Fibroblast of gingiva (primary cell): ENCODE measurements at places on chromosomes 7 and 10.

DNA sequence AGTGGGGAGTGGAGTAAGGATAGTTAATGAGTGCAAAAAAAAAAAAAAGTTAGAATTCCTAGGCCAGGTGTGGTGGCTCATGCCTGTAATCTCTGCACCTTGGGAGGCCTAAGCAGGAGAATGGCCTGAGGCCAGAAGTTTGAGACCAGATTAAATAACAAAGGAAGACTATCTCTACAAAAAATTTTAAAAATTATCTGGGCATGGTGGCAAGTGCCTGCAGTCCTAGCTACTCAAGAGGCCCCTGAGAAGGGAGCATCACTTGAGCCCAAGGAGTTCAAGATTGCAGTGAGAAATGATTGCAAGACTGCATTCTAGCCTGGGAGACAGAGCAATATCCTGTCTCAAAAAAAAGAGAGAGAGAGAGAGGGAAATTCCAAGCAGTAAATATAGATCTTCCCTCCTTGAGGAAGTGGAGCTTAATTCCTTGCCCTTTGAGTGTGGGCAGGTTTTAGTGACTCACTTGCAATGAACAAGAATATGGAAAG lies 19.5 kb upstream of the CSTF2T start:
- DNase-seq, result peak; percentile 23

GRCh38 chr7:77413861-77414424 lies 2.2 kb downstream of the GSAP start:
- no peak for DNase-seq

- DNase-seq, result no peak
Measured at GRCh38 chr7:1812509-1813393, 142.7 kb downstream of the ELFN1 start.

DNA sequence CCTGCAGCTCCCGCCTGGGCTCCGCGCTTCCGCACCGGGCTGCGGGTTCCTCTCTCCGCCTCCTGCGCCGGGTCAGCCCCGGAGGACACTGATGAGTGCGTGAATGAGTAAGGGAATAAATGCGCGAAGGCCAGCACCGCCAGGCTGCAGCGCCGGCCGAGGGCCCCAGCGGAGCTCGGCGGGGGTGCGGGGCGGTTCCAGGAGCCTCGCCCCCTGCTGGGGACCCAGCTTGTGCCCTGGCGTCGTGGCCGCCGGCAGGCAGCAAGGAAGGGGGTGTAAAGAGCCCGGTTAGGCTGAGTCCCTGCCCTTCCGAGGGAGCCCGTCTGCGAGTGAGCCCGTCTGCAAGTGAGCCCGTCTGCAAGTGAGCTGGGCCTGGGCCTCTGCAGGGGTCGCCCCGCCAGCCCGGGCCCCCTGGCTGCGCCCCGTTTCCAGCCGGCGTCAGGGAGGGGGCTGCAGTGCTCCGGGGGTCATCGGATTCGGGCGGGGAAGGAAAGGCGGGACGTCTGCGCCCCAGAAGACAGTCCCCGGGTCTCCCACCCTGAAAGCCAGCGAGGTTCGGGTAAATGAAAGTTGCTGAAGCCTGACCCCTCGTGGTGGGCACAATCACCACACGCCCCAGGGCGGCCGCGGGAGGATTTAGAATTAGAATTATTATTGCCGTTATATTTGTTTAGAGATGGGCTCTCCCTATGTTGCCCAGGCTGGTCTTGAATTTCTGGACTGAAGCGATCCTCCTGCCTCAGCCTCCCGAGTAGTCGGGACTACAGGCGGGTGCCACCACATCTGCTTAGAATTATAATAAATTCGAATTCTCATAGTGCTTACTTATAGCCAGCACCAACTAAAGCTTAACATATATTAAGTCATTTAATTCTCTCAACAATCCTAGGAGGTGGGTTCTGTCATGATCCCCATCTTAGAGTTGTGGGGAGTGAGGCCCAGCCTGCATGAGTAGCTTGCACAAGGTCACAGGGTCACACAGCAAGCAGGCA lies 8.6 kb upstream of the CRYGN start:
- peak; percentile 49 for DNase-seq

DNA sequence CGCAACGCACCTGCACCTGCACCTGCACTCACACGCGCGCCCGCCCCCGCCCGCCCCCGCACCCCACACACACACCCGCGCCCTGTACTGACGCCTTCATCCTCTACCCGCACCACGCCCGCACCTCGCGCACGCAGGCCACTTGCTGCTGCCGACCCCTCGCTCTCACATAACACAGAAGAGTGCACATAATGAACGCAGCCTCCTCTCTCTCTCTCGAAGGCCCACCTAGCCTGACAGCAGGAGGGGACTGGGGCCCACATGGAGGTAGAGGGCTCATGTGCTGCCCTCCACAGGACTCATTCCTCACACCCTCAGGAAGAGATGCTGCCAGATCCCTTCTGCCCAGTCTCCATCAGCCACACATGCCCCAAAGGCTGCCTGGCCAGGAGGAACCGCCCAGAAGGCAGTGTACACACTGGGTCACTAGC lies 432 bp upstream of the CAMK2B start:
- no peak for DNase-seq

DNA sequence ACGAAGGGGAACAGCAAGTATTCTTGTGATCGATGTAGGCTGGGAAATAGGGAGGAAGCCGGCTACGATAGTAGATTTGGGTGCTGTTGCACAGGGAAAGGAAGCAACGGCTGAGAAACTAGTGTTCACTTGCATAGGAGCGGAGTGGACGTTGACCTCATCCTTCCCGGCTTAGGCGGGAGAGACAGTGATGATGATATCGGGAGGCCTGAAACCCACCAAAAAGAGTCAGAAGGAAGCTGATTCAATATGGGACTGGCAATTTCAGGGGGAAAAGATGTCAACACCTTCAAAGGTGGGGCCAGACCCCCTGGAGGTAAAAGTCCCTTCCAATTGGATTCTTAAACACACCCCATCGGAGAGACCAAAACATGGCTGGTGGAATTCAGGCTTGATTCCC lies 61.3 kb downstream of the CARD11 start:
- DNase-seq, result no peak
